CD4-positive, alpha-beta T cell treated with Interleukin-17A for 4 hours (primary cell): ENCODE measurements at places on chromosomes 4 and X.

DNA sequence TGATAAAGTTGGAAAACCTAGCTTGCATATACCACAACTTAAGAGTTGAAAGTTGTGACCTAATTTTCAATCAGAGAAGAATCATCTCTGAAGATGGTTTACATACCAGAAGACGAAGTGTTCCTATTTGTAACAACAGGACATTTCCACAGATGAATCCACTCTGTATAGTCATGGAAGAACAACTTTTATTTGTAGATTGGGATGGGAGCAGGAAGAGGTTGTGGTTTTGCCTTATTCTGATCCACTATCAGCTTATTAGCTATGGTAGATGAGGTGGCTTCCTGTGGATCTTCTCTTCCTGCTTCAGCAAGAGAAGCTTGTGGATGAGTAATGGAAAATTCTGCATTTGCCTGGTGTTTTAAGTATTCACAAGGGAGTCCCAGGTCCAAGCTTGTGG, 18.6 kb upstream of the SUPT20HL1 start:
- DNase-seq, result no peak

DNA sequence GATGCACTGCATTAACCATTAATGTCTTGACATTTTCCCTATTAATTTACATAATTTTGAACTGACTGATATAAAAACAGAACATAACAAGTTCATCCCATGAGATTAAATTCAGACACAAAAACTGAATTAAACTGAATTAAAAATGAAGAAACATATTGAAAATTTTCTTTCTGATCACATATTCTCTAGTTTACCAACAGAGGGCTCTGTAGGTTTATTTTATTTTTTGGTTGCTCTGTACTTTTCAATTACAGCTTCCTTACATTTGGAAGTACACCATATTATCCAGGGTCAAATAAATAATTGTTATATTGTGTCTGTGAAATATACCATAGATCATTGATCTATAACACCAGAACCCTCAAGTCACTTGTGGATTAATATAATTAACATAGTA, 27.3 kb upstream of the CT83 start:
- no peak for DNase-seq

DNA sequence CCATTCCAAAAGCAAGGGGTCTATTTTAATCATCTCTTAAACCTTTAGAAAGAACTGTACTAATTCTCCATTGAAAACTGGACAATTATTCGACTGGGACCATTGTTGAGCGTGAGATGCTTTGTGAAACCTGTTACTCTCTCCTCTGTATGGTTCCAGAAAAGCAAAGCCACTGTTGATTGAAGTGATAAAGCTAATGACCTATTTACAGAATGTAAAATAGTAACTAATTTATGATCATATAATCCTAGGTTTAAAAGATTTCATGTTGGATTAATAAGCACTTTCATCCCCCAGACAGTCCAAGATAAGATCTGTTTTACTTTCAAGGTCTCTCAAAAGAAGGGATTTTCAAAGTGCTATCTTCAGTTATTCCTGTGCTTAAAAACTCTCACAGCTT, 614.5 kb downstream of the TMA16 start:
- no peak for DNase-seq

GRCh38 chr4:94834501-94834900, 76.7 kb downstream of the BMPR1B start:
- DNase-seq, result no peak

GRCh38 chrX:479273-479981, 92.7 kb upstream of the PPP2R3B start:
- DNase-seq, result no peak

- no peak for DNase-seq
Observed at GRCh38 chr4:41873380-41874295, 61.6 kb upstream of the TMEM33 start.

DNA sequence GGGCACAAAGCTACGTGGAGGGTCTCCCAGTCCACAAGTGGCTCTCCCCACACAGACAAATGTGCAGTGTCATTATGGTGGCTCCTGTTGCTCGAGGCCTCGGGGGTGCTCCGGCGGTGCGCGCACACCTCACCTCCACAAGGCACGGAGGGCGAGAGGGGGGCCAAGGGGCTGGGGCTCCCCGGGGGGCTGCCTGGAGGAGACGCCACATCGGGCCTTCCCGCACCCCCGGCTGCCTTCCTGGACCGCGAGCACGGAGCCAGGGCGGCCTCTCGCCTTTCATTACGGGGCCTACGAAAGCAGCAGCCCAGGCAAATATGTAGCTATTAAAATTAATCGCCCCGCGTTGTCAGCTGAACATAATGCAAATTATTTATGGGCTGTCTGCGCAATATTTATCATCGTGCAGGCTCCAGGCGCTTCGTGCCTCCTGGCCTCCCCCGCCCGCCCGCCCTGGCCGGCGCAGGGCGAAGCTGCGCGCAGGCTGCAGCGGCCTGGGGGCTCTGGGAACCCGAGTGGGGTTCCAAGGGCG, 70.8 kb upstream of the BCOR start:
- no peak for DNase-seq

GRCh38 chr4:150133605-150134004, 55.4 kb downstream of the DCLK2 start:
- DNase-seq, result no peak

DNA sequence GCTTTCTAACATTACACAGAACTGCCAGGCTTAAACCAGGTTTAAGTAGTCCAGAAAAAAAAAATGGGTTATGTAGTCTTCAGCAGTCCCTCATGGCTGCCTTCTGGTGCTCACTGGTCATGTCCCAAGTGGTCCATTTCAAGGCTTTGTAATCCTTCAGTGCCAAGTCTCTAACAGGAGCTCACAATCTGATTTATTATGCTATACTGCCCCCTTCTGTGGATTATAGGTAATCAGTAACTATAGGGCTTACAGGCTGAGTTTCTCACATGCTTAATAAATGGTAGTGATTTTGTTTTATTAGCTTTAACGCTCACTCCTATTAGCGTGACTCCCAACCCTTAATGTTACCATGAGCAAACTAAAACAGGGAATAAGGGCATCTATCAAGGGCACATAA, 92.5 kb upstream of the EDA2R start:
- no peak for DNase-seq

DNA sequence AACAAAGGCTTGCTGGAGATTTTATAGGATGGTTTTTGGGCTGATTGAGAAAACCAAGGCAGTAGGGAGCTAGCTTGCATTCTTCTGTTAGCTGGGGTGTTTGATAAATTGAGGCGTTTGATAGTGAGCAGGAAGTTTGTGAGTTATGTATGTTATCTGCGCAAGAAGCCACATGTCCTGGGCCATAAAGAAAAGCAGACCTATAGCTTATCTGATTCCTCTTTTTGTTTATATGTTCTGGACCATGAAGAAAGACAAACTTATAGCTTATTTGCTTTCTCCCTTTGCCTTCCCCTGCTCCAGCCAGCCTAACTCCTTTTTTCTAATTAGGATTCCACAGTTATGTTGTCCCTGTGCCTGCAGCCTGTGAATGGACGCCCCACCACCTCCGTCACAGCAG, 9.2 kb downstream of the HNRNPH2 start:
- no peak for DNase-seq

DNA sequence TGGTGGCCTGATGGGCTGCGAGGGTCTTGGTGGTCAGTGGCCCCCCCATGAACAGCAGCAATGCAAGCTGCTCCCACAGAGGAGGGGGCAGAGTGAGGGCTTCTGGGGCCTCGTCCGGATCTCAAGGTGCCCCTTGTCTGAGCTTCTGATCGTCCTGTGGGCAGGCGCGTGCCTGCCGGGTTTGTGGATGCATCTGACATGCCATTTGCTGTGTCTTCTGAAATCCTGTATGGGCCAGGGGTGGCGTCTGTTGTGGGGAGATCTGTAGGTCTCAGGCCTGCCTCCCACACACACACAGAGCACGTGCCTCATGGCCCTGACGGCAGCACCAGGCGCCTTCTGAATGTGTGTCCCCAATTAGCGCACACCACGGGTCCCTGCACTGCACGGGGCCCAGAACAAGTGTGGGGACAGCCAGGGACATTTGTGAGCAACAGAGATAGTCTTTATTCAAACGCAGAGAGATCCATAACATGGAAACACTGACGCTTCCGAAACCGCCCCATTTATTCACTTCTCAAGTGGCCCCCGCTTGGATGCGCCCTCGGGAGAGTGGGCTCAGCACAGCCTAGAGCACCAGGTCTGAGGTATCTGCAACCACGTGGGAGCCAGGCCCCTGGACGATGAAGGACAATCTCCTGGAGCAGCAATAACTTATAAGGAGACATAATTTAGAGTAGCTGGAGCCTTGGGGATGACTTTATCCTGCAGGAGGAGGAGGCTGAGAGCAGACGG, 5.7 kb downstream of the SPON2 start:
- no peak for DNase-seq

- DNase-seq, result no peak
Observed at GRCh38 chrX:35351212-35351611, 408.6 kb downstream of the FAM47B start.

DNA sequence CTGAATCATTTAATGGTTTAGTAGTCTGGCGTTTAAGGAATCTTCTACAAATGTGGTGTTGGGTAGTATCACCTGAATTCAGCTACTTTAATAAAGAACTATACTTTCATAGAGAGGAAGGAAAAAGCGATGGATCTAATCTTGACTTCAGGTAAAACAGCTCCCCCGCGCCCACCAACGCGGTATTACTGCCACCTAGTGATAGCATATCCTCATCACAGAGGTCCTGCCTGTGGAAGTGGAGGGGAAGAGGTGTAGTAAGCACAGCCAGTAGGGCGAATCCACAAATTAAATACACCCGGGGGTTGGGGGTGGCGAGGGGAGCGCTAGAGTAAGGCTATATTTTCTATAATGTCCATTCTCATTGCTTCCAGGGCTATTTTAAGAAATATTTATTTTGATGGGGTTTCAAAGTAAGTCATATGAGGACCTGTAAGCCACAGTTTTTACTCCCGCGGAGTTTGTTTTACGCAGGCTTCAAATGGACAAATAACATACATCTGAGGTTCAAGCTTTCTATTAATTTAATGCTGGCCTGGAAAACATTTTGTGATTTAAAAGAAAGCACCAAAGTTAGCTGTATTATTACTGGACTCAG, 8.3 kb upstream of the DAPP1 start:
- DNase-seq, result peak; percentile 77

DNA sequence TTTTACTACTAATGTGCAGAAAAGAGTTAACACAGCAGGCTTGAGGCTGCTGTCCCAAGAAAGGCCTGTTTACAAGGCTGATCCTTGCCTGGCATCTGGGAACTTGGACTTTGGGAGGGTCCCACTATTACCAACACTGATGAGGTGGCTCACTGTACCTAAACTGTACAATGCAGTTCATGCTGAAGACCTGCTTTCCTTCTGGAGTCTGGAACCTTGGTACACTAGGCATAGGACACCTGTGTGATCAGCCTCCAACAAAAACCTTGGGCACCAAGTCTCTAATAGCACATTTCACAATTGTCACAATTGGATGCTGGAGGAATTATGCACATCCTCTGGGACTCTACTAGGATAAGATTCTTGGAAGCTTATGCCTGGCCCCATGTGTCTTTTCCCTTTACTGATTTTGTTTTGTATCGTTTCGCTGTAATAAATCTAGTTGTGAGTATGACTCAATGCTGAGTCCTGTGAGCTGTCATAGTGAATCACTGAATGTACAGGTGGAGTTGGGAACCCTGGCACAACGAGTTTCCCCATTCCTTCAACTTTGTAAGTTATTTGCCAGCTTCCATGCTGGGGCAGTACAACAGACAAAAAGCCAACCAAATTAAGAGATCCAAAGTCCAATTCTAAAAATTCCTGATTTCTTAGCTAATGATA, 45.9 kb downstream of the TEC start:
- no peak for DNase-seq

- DNase-seq, result peak; percentile 48
Observed at GRCh38 chrX:19544693-19545305, 29.5 kb upstream of the MAP3K15 start.

DNA sequence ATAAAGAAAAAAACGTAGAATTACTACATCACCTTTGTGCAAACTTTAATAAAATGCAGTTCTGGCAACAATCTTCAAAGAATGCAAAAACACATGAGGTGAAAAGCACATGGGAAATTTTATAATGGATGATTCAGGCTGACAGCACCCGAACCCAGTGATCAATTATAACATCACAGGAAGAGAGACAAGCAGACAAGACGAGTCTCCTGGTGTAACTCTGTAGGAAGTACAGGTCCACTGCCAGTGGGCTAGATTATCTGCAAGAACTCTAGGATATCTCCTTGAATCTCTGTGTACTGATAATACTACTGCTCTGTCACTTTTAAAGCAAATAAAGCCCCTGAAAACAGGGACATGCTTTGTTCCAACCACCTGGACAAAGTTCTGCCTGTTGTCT, 58.9 kb upstream of the NXF3 start:
- DNase-seq, result no peak

GRCh38 chr4:6388713-6389112, 83.7 kb downstream of the PPP2R2C start:
- no peak for DNase-seq

DNA sequence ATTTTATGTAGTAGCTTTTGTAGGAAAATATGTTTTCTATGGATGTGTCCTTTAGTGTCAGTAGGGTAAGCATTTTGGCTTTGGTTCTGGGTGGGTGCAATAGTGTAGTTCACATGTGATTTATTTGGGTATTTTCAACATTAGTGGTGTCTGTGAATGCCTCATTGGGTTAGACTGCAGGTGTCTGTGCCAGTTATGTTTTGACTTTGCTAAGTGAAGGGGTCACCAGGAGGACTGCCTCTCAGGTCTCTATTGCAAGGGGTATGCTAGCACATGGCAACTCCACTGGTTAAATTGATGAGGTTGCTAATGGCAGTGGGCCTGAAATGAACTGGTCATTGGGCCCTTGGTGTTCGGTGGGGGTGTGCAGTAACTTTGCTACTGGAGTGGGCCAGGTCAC, 467.1 kb downstream of the NAF1 start:
- no peak for DNase-seq

DNA sequence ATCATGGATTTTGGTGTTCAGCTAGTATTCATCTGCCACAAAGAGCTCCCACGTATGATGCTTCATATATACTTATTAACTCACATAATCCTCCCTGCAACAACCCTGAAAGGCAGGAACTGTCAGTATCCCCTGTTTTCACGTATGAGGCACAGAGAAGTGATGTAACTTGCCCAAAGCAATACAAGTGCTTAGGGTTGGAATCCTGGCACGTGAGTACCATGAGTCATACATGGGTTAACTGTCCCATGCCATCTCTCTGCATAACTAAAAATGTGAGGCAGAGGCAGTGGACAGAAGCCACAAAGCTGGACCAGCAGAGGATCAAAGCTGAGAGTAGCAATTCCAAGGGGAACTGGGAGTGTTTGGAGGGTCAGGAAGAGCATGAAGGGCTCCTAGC, 35.7 kb upstream of the EGFL6 start:
- DNase-seq, result no peak

- DNase-seq, result no peak
Observed at GRCh38 chrX:109709129-109709631, 23.9 kb downstream of the ACSL4 start.
